Breast epithelium (tissue), 4 donors: ENCODE measurements at places on chromosomes 6 and 20. TPM values are rescaled to one million over a fixed set of nuclear protein-coding genes. Genes with fewer than 3 reads are reported as not detected.

GRCh38 chr20:37522260-37523011, 1.4 kb downstream of the NNAT start:
- no peak for DNase-seq

- no peak for DNase-seq
Measured at GRCh38 chr6:78799682-78800081, 67.7 kb upstream of the IRAK1BP1 start.

GRCh38 chr20:4956200-4956810, 45.0 kb downstream of the SLC23A2 start:
- no peak for DNase-seq

GRCh38 chr6:150633486-150633834, 33.8 kb downstream of the PLEKHG1 start:
- no peak for DNase-seq

DNA sequence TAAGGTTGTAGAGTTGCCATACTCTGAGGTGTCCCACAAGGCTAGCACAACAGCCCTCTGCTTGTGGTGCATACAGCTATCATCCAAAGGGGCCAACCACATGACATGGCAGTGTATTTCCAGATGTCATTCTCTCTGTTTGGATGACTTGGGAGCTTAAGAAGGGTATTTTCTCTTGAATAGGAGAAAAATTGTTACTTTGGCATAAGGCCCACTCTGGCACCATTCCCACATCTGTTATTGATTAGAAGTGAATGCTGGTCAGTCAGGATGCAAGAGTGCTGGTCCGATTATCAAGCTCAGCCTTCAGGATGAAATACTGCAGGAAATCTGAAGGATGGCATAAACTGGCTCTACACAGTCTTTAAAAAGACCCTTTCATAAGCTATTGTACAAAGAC, 83.6 kb upstream of the C20orf144 start:
- DNase-seq: no peak

GRCh38 chr20:60066438-60066823, 108.2 kb downstream of the CDH26 start:
- DNase-seq: no peak

DNA sequence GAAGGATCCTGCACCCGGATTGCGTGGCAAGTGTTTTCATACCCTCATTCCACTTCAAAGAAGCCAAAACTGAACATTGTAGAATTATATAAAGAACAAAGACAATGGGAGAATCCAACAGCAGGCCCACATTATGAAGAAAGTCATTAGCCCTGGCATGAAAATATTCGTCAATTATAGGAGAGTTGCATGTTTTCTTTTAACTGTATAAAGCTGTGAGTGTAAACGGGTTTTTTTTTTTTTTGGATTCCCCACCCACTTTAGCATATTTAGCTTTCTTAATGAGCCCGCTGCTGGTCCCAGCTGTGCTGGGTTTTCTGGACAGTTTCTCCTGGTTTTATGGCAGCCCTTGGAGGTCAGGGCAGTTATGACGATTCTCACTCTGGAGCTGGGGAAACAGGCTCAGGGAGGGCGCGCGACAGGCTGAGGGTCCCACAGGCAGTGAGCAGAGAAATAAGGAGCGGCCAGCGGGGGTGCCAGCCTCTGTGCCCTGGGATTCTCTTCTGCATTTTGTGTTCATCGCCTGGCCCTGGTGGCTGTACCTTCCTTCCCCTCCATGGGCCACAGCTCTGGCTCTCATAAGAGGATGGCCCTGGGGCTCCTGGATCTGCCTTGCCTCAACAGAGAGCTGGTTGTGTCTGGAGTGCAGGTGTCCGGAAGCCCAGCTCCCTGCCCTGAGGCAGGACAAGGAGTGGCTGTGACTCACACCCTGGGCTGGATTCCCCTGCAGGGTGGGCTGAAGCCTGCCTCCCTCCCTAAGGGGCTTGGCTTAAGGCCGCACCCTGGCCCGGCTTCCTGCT, 24.1 kb upstream of the SULF2 start:
- DNase-seq: no peak

DNA sequence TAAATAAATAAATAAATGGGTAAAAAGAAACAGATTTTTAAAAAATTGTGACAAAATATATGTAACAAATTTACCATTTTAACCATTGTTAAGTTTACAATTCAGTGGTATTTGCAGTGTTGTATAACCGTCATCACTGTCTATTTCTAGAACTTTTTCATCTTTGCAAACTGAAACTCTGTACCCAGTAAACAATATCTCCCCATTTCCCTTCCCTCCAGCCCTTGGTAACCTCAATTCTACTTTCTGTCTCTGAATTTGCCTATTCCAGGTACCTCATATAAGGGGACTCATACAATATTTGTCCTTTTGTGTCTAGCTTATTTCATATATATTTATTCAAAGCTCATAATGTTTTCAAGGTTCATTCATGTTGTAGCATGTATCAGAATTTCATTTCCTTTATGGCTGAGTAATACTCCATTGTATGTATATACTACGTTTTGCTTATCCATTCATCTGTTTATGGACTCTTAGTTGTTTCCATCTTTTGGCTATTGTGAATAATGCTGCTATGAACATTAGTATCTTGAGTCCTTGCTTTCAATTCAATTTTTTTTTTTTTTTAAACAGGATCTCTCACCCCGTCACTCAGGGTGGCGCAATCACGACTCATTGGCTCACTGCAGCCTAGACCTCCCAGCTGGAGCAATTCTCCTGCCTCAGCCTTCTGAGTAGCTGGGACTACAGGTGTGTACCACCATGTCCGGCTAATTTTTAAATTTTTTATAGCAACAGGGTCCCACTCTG, 8.9 kb downstream of the MANBAL start:
- no peak for DNase-seq

DNA sequence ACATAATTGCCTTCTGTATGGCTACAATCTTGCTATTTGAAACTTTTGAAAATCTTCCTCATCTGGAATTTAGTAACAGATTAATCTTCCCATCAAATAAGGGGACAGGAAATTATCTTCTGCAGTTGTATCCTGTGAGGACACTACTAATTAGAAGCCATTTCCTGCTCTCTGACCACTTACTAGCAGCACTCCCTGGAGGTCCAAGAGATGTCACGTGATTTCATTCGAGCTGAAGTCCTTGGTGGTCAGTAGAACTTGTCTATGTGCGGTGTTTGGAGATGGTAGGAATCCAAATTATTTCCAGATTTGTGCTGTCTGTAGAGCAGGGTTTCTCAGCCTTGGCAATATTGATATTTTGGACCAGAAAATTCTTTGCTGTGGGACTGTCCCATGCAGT, 202.5 kb downstream of the TFAP2B start:
- DNase-seq: no peak

DNA sequence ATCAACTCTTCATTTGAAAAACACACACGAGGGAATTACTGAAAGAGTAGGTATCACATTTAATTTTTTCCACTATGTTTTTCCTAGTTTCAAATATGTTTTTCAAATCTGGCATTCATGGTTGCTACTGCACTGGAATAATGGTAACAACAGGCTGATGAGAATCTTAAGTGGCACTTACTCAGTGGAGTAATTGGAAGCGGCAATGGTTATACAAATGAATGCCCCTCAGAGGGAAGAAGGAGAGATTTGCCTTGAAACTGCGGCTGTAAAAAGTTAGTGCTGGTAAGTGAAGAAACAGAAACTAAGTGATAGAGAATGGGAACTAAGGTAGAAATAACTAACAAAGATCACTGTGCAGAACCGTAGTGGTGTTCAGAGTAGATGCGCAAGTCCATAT, 41.0 kb upstream of the PDE7B start:
- DNase-seq: no peak

- no peak for DNase-seq
Measured at GRCh38 chr6:16490616-16491015, 252.2 kb downstream of the GMPR start.

DNA sequence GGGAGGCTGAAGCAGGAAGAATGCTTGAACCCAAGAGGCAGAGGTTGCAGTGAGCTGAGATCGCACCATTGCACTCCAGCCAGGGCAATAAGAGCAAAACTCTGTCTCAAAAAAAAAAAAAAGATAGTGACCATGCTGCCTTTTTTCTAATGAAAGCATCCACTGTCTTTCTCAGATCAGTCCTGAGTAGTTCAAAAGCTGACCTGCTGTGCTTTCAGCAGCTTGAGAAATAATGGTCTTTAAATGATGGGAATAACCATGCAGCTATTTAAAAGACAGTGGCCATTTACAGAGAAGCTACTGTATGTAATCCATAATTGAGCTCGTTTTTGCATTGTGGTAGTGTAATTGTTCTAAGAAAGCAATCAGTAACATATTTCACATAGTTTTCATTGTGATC, 36.1 kb downstream of the DSTN start:
- DNase-seq: no peak

GRCh38 chr20:7856756-7857155, 83.5 kb downstream of the HAO1 start:
- no peak for DNase-seq

- DNase-seq: no peak
Measured at GRCh38 chr6:104580452-104580851, 279.3 kb downstream of the HACE1 start.

DNA sequence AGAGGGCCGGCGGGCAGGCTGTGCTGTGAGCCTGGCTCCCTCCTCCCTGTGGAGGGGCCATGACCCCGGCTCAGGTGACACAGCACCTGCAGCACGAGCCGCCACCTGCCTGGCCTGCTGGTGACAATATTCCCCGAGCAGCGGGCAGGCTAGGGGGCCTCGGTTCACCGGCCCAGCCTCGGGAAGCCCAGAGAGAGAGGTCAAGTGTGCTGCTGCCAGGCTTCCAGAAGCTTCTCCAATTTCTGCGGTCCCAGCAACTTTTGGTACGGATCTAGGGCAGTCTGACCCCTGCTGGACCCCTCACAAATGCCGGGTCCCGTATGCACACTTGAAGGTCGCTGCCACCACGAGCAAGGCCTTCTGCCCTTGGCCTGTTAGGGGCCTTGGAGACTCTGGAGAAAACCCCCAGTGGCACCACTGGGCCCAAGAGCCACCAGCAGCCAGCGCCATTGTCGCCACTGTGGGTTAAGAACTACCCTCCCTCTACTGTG, 38.6 kb upstream of the NOL4L start:
- no peak for DNase-seq

GRCh38 chr6:116530436-116530835, 15.0 kb downstream of the TRAPPC3L start:
- DNase-seq: no peak

GRCh38 chr6:21780141-21780540, 186.6 kb downstream of the SOX4 start:
- no peak for DNase-seq

GRCh38 chr20:59850018-59850641, 83.3 kb downstream of the SYCP2 start:
- no peak for DNase-seq

DNA sequence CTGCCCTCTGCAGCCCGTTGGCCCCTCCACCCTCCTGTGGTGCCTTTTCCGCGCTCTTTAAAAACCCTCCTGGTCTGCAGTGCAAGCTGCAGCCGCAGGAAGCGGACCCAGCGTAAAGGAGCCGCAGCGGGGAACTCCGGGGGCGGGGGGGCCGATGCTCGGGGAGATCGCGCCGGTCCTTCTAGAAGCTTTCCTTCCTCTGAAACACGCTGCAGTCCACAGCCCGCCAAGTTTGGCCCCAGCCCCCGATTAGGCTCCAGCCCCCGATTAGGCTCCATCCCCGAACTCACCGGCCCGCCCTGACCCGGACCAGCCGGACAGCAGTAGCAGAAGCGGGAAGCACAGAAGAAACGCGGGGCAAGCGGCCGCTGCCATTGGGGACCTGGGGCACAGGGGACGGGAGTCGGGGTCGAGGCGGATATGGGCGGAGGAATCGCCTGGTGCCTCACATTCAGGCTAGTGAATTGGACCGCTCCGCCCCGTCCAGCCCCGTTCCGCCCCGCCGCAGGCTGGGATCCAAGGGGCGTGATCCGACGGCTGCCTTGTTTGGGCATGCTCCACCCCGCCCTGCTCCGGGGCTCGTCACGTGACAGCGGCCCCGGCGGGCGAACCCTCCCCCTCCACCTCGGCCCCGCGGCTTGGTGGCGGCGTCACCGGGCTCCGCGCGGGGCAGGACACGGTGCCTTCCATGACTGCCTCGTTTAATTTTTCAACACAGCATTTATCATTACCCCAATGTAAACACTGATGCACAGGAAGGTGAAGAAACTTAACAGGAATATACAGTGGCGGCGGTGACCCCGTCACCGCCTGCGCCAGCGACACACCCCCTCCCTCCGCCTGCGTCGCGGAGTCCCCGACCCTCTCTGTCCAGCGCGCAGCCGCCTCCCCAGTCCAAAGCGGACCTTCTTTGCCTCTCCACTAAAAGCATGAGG, 20.3 kb downstream of the RAET1L start:
- peak; percentile 84 for DNase-seq

DNA sequence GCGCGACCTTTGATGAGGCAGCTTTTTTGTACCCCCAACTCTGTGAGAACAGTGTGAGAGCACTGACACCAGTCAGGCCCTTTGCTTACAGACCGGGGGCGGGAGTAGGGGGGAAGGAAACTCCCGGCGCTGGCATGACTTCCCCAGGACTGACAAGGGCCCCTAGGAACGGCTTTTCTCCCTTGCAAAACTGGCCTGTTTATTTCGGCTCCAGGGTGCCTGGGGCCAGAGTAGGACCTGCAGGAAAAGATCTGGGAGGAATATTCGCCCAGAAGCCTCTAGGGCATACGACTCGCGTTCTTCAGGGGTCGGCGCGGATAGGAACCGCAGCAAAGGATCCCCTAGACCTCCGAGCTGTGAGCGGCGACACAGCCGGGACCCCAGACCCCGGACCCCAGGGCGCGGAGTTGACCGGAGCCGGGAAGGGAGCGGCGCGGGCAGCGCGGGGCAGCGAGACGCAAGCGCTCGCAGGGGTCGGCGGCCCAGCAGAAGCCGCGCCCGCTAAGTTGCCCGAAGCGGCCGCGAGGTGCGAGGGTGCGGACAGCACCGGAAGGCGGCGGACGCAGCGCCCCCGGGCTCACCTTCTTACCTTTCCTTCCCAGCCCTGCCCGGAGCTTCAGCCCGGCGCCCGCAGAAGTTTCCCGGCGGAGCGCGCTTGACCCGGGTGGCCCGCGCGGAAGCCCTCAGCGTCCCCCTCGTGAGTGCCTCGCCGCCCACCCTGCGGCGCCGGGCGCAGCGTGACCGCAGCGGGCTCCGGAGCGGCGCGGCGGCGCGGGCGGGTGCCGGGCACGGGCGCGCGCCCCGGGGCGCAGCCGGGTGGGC, at the start of gene POPDC3:
Gene POPDC3, minus strand, starts transcription at position 771 of the 822 bp plus-strand sequence. CDS start 18,105 bp downstream, outside the sequence.
- no peak for DNase-seq

Gene PERP
- 62.9 TPM for total RNA-seq

Gene CDH26
- 2.1 TPM for total RNA-seq

Gene GJE1
- total RNA-seq: not detected

Gene EFCAB8
- not detected for total RNA-seq

Gene SNAI1
- 4.3 TPM for total RNA-seq

Gene AIF1
- 54.1 TPM for total RNA-seq

Gene FBXO30
- total RNA-seq: 11.7 TPM

Gene GGT7
- total RNA-seq: 16.4 TPM

Gene GRIK2
- total RNA-seq: 1.1 TPM

Gene SLC22A16
- total RNA-seq: 0.15 TPM

Gene MPC1
- total RNA-seq: 37.4 TPM
